ENCODE measurements at places on chromosomes 13 and 19. TPM values are rescaled to one million over a fixed set of nuclear protein-coding genes. Genes with fewer than 3 reads are reported as not detected.

- H3K27me3 ChIP-seq, result peaks cover 7% of the 10 kb centered on the region
- H3K36me3 ChIP-seq, result no peaks in the 10 kb centered on the region
- peak; percentile 15 for DNase-seq
- no peak overlapping the region for H3K4me3 ChIP-seq
Observed at GRCh38 chr19:2376784-2377519, 16.9 kb downstream of the TMPRSS9 start.

DNA sequence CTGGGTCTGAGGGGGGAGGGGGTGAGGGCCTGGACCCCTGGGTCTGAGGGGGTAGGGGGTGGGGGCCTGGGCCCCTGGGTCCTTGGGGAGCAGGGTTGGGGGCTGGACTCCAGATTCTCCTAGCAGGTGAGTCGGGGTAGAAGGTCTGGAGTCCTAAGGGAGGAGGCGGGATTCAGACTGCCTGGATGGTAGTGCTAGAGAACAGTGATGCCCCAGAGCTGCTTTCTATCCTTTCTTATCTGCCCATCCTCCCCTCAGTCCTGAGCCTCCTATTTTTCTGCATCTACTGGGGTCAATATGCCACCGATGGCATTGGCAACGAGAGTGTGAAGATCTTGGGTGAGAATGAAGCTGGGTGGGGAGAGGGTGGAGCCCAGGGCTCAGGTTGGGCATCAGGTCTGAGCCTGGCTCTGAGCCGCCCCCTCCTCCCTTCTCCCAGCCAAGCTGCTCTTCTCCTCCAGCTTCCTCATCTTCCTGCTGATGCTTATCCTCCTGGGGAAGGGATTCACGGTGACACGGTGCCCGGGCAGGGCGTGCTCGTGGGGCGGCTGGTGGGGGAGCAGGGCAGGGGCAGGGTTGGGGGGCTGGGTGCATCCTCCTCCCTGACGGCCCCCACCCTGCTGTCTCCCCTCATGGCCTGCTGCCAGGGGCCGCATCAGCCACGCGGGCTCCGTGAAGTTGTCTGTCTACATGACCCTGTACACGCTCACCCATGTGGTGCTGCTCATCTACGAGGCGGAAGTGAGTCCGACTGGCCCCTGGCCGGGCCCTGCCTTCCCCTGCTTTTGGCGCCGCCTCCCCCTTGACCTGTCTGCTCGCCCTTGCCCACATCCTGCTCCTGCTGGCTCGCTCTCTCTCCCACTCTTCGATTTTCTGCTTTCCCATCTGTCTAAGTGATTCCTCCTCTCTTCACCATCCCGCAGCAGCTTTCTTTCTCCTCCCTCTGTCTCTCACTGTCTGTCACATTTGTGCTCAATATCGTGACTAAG, 3.4 kb downstream of the TMEM145 start:
- no peaks in the 10 kb centered on the region for H3K36me3 ChIP-seq
- peak; percentile 85 for DNase-seq
- peak overlapping the region; percentile 33 for H3K27ac ChIP-seq
- H3K4me3 ChIP-seq, result peak overlapping the region; percentile 53

DNA sequence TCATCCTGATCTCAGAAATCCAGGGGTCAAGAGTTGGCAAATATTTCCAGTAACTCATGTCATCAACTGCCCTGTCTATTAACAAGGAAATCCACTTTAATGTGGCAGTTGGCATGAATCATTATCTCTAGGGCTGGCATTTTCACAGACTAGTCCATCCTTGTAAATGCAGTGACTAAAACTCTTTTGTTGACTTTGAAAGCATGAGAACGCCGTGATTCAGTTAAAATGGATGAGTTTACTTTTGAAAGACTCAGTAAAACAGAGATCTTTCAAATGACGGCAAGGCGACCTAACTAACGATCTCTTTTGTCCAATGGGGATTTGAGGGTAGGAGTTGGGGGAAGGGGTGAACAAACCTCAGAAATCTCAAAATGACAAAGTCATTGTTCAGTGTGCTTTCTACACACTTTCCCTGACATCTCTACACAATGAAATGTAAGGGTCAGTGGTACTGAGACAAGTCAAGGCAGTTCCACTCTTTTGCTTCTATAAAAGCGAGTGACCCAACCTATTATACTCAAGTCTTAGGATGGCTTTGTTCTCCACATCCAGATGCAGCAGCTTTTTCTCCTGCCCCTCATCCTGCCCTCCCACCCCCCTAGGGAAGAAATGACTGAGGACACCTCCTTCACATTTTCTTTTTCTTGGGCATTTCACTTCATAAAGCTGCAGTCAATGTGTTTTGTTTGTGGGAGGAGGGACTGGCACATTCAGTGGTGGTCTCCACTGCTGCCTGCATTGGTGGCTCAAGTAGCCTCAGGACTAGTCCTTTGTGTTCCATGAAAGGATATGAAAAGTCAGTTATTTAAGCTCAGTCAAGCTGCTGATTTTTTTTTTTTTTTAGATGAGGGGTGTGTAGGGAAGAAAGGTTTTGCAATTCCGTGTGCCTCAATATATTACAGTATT, 200.5 kb downstream of the ABCC4 start:
- no peaks in the 10 kb centered on the region for H3K27me3 ChIP-seq
- H3K36me3 ChIP-seq, result no peaks in the 10 kb centered on the region
- DNase-seq, result no peak
- no peak overlapping the region for H3K27ac ChIP-seq
- H3K4me1 ChIP-seq, result no peaks in the 10 kb centered on the region

GRCh38 chr19:19632661-19633060, 4.6 kb upstream of the LPAR2 start:
- no peak for DNase-seq
- no peaks in the 10 kb centered on the region for H3K4me1 ChIP-seq
- H3K4me3 ChIP-seq, result no peak overlapping the region
- 0 out of 2 replicates have a peak, but pooled peaks cover 2% of the 10 kb centered on the region for H3K36me3 ChIP-seq
- no peak overlapping the region for H3K27ac ChIP-seq

GRCh38 chr13:76638181-76638580, 248.0 kb downstream of the KCTD12 start:
- no peak overlapping the region for H3K4me3 ChIP-seq
- no peaks in the 10 kb centered on the region for H3K36me3 ChIP-seq
- no peak overlapping the region for H3K27ac ChIP-seq

ZNF69 gene
- 9.6 TPM for total RNA-seq

GRCh38 chr19:1836458-1837221, 11.6 kb downstream of the REXO1 start:
- H3K27me3 ChIP-seq, result no peaks in the 10 kb centered on the region
- H3K4me1 ChIP-seq, result no peaks in the 10 kb centered on the region

DNA sequence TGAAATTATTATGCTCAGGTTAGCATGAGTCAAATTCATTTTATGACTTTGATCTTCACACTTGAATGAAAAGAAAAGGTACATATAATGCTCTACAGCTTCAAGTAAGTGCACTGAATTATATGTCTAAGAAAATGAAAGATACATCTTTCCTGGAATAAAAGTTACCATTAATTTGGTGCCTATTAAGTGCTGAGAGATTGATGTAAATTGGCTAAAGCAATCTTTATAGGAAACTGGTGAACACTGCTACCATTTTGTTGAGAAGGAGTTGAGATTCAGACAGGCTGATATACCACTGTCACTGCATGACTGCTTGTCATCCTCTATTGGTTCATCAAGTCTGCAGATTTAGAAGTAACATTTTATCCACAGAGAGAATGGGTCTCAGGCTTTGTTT, 416.8 kb upstream of the SPRY2 start:
- H3K4me1 ChIP-seq, result peaks cover 8% of the 10 kb centered on the region
- DNase-seq, result no peak

- H3K27ac ChIP-seq, result 0 out of 2 replicates have a peak overlapping the region, but pooled peaks have one; percentile 7
- H3K4me3 ChIP-seq, result no peak overlapping the region
- no peaks in the 10 kb centered on the region for H3K36me3 ChIP-seq
- 0 out of 2 replicates have a peak, but pooled peaks cover 7% of the 10 kb centered on the region for H3K4me1 ChIP-seq
Observed at GRCh38 chr13:63435667-63436324, 2020.1 kb upstream of the PCDH20 start.

ZNF880 gene
- 18.6 TPM for total RNA-seq

EID2B gene
- 9.1 TPM for total RNA-seq

DNA sequence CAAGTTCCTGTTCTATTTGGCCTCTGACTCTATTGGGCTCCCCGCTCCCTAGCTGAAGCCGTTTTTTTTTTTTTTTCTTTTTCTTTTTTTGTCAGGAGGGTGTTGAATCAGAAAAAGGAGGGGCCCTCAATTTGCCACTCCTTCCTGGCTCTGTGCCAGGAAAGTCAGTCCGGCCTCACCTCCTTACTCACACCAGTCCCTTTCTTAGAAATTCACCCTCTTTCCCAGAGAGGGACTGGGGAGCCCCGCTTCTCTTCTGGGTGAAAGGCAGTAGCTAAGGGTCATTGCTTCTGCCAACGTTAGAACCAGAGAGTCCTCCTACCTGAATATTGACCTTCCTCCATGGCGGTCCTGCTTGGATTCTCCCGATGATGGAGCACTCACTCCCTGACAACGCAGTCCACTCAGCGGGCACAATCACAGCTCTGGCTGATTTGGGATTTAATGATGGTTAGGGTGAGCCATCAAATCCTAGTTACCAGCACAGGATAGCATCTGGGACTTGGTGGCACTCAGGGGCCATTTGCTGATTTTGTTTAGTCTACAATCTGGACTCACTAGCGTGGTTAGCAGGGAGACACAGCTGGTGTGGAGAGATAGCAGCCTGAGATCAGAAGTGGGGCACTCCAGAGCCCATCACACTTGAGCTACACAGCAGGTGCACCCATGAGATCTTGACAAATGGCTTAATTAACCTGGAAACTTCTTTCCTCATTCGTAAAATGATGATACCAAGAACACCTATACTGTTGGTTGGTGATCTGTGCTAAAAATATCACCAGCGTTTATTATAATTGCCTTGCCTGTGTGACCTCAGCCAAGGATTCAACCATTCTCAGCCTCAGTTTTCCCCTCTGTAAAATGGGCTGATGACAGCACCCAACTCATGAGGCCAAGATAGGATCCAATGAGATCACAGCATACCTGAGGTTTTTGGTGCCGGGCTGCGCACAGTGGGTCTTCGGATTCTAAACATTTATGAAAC, 2.2 kb downstream of the FCER2 start:
- H3K36me3 ChIP-seq, result no peaks in the 10 kb centered on the region
- DNase-seq, result no peak

GRCh38 chr19:40081411-40081810, 9.3 kb downstream of the ZNF780A start:
- peaks cover 60% of the 10 kb centered on the region for H3K36me3 ChIP-seq
- no peaks in the 10 kb centered on the region for H3K4me1 ChIP-seq
- no peak overlapping the region for H3K27ac ChIP-seq
- H3K27me3 ChIP-seq, result no peaks in the 10 kb centered on the region
- no peak overlapping the region for H3K4me3 ChIP-seq
- no peak for DNase-seq

DNA sequence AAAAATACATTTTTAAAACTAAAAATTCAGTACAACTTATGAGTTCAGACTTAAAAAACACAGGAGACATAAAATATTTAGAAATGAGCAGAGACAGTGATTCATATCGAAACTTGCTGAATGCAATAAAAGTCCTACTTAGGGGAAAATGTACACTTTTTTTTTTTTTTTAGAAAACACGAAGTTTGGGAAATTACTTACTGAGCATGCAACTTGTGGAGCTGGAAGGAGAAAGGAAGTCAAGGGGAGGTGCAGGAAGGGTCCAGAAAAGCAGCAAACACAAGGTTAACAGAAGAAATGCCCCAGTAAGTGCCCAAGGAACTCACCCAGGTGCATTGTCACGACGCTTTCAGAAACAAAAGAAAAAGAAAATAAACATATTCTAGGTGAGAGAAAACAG, 18.6 kb upstream of the LAIR1 start:
- DNase-seq, result no peak
- H3K4me3 ChIP-seq, result no peak overlapping the region
- no peaks in the 10 kb centered on the region for H3K36me3 ChIP-seq
- no peak overlapping the region for H3K27ac ChIP-seq

ZNF492 gene
- total RNA-seq, result 2.3 TPM

- peaks cover 8% of the 10 kb centered on the region for H3K36me3 ChIP-seq
- H3K4me1 ChIP-seq, result no peaks in the 10 kb centered on the region
- H3K4me3 ChIP-seq, result no peak overlapping the region
- no peak for DNase-seq
Observed at GRCh38 chr19:38168637-38169036, 55.4 kb downstream of the DPF1 start.

PSG7 gene
- not detected for total RNA-seq

- H3K36me3 ChIP-seq, result no peaks in the 10 kb centered on the region
- no peak for DNase-seq
- peaks cover 35% of the 10 kb centered on the region for H3K27me3 ChIP-seq
- no peak overlapping the region for H3K27ac ChIP-seq
Observed at GRCh38 chr19:45162608-45163143, 1.9 kb upstream of the NKPD1 start.

GRCh38 chr13:26623125-26623524, 65.6 kb downstream of the WASF3 start:
- peak; percentile 85 for DNase-seq
- H3K27me3 ChIP-seq, result no peaks in the 10 kb centered on the region
- no peak overlapping the region for H3K27ac ChIP-seq
- H3K4me1 ChIP-seq, result peaks cover 17% of the 10 kb centered on the region
- H3K4me3 ChIP-seq, result no peak overlapping the region
- H3K36me3 ChIP-seq, result peaks cover 3% of the 10 kb centered on the region
